NCI-H524 (cell line): ENCODE measurements at places on chromosomes 13 and 19.

- no peak for DNase-seq
Observed at GRCh38 chr13:34589581-34589980, 352.5 kb upstream of the NBEA start.

DNA sequence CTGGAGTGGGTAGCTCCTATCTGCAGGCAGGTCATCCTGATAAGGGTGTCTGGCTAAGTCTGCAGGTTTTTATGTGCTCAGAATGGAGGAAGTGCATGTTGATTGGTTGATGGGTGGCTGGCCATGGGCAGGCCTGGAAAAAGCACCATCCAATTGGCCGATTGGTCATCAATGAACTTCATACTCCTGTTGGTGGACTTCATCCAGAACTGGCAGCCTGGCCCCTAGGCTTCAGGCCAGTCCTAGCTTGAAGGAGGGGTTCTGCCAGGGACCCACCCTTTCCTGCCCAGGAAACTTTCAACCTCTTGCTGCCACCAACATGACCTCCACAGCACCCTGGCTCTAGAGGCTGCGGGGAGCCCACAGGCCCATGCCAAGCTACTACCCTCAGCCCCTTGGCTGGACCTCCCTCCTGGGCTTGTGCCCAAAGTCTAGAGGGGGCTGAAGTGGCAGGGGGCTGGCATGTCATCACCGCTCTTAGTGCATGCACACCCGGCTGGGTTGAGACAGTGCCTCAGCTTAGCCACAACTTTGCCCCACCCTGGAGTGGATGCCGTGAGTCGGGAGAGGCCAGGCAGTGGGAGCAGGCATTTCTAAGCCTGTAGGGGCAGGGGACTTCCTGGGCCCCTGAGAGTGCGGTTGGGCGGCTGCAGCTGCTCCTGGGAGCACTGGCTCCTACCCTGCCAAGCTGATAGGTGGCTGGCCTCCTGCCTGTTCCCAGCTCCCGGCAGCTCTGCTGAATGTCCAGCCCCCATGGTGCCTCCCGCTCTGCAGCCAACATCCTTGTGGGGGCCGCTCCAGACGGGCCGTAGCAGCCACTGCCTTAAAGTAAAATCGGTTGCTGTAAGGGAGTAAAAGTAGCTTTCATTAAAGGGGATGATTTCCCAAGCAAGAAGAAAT lies 13.2 kb downstream of the DNAJC15 start:
- DNase-seq: no peak

GRCh38 chr19:38792250-38793111 lies 3.5 kb downstream of the LGALS7B start:
- no peak for DNase-seq

GRCh38 chr19:29681422-29682235 lies 16.4 kb downstream of the PLEKHF1 start:
- no peak for DNase-seq

DNA sequence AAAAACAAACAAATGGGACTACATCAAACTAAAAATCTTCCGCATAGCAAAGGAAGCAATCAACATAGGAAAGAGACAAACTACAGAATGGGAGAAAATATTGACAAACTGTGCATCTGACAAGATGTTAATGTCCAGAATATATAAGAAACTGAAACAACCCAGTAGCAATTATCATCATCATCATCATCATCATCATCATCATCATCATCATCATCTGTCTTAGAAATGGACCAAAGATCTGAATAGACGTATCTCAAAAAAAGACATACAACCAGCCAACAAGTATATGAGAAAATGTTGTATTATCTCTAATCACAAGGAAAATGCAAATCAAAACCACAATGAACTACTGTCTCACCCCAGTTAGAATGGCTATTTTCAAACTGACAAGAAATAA lies 173.9 kb downstream of the PRR20E start:
- DNase-seq: no peak

GRCh38 chr13:107765724-107766401 lies 449.5 kb downstream of the LIG4 start:
- no peak for DNase-seq

DNA sequence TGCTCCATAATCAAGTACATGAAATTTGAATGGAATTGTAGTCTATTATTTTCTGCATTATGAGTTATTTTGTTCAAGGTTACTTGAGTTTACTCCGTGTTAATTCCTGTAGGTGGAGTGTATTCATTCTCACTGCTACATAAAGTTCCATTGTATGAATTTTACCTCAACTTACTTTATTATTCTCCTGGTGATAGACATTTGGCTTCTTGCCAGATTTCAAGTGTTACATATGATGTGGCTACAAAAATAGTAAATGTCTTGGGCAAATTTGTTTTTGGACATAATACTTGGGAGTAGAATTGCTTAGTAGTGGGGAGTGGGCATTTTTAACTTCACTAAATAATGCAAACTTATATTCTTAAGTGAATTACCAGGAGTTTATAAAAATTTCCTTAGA lies 328.9 kb downstream of the SHISA2 start:
- no peak for DNase-seq

- no peak for DNase-seq
Observed at GRCh38 chr19:52034051-52034728, 6.0 kb upstream of the ZNF614 start.

GRCh38 chr13:25085125-25085742 lies 10.7 kb upstream of the PABPC3 start:
- DNase-seq: peak; percentile 81

GRCh38 chr13:27790523-27790922 lies 1.8 kb upstream of the GSX1 start:
- DNase-seq: peak; percentile 64

DNA sequence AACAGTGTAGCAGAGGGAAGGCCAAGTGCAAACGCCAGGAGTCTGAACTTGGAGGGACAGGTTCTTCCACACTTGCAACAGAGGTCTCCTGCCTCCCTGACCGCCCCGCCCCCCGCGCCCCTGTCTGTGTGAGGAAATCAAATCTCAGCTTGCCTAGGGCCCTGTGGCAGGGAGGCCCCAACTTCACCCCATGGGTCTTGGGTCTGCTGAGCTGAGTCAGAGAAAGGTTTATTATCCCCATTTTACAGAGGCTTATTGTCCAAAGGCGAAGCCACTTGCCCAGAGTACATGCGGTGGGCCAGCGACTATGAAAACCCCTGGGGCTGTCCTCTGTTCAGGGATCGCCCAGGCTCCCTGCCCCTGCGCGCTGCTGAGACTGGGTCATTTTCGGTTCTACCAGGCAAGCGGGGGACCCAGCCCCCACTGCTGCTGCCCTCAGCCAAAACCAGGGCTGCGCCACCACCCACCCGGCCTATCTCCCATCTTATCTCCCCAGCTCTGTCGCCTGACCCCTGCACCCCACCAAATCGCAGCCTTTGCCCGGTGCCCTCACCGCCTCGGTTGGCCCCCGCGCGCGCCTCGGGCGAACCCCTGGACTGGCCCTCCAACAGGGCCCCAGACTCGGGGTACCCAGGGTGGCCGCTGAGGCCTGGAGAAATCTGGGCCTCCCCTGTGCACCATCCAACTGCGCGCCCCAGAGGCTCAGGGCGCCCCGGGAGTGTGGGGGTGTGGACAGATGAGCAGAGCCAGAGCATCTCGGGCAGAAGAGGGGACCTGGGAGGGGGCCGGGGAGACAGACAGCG lies 850 bp upstream of the CERS4 start:
- DNase-seq: no peak

DNA sequence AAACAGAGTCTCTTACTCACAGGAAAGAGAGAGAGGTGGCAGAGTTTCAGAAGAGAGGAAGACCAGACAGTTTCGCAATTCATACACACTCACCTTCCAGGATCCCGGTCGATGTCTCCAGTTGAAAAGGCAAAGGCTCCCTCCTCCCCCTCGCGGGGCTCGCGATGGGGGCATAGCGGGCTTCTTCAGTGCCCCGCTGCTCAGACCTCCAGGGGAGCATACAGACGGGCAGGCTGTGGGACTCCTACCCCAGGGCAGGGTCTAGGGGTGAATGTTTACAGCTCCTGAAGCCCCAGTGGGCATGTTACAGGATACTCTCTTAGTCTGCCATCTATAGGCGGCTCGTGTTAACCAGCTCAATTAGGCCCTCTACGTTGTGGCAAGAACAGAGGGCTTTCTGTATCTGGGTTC lies 139.2 kb downstream of the SLITRK5 start:
- DNase-seq: no peak

GRCh38 chr13:106525865-106526264 lies 9.6 kb downstream of the EFNB2 start:
- no peak for DNase-seq

GRCh38 chr13:110799246-110800236 lies 86.0 kb downstream of the ING1 start:
- DNase-seq: no peak
